Naive thymus-derived CD4-positive, alpha-beta T cell (primary cell): ENCODE measurements at places on chromosomes 11 and 22.

DNA sequence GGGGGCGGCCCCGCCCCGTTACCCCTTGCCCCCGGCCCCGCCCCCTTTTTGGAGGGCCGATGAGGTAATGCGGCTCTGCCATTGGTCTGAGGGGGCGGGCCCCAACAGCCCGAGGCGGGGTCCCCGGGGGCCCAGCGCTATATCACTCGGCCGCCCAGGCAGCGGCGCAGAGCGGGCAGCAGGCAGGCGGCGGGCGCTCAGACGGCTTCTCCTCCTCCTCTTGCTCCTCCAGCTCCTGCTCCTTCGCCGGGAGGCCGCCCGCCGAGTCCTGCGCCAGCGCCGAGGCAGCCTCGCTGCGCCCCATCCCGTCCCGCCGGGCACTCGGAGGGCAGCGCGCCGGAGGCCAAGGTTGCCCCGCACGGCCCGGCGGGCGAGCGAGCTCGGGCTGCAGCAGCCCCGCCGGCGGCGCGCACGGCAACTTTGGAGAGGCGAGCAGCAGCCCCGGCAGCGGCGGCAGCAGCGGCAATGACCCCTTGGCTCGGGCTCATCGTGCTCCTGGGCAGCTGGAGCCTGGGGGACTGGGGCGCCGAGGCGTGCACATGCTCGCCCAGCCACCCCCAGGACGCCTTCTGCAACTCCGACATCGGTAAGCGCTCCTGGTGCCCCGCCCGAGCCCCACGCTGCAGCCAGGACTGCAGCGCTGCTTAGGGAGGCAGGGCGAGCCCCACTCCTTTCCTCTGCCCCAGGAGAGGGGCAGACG, at the start of gene TIMP3:
Gene TIMP3 (plus strand): TSS at position 169 of the 700 bp plus-strand sequence. CDS start 297 bp downstream, at position 466.
- no peaks in the 10 kb centered on the region for H3K4me1 ChIP-seq
- DNase-seq: no peak
- no peak within 1 kb of the TSS for H3K4me3 ChIP-seq
- H3K27ac ChIP-seq: no peak within 1 kb of the TSS
- H3K36me3 ChIP-seq: no peaks in the 10 kb centered on the region

GRCh38 chr22:38081941-38082828, 1.8 kb downstream of the SLC16A8 start:
- no peak overlapping the region for H3K27ac ChIP-seq
- no peak for DNase-seq
- no peak overlapping the region for H3K4me3 ChIP-seq
- H3K4me1 ChIP-seq: peaks cover 9% of the 10 kb centered on the region

- H3K4me1 ChIP-seq: no peaks in the 10 kb centered on the region
- no peak overlapping the region for H3K27ac ChIP-seq
- H3K36me3 ChIP-seq: no peaks in the 10 kb centered on the region
- no peak overlapping the region for H3K4me3 ChIP-seq
Measured at GRCh38 chr22:43755011-43755410, 57.1 kb downstream of the EFCAB6 start.

DNA sequence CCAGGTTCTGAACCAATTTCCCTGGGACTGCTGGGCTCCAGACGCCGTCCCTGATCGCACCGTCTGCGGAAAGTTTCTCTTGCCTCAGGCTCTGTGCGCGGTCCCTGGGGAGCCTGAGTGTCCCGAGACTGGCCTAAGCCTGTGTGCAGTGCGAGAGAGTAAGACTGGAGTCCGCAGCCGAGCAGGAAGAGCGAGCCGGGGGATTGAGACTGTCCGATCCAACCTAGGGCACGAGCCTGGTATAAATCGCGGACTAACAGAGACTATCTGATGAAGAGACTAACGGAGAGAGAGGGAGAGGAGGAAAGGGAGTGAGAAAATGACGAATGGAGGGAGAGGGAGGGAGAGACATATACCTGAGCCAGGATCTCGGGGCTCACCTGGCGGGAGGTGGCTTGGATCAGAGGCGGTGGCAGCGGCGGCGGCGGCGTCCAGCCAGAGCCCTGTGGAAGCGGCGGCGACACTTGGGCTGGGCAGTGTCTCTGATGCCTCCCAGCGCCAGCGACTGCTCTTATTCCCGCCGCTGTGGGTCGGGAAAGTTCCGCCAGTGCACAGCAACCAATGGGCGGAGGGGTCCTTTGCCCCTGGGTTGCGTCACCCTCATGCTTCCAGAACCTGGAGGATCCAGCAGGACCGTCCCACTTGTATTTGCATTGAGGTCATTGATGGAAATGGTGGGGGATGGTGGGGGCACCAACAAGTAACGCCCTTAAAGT, at the start of gene CALCA:
Gene CALCA (minus strand): TSS at position 487 of the 716 bp plus-strand sequence. CDS start 1,159 bp downstream, outside the sequence.
- H3K4me1 ChIP-seq: peaks cover 11% of the 10 kb centered on the region
- H3K36me3 ChIP-seq: no peaks in the 10 kb centered on the region
- no peak for DNase-seq
- peak within 1 kb of the TSS; percentile 47 for H3K4me3 ChIP-seq
- H3K27ac ChIP-seq: no peak within 1 kb of the TSS

DNA sequence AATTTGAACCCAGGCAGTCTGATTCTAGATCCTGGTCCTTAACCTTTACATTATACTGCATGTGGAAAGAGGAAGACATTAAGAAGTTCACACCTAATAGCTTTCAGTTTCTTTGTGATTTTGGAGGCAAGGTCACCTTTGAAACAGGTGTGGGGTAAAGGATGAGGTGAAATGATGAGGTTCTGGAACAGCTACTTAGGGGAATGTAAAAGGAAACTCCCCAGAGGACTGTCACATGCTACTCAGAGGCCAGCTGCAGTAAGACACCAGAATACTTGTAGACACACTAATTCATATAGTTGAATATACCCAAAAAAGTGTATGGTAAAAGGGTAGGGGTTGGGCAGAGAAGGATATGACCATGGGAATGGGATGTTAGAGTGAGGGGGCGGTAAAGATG, 5.4 kb downstream of the APIP start:
- DNase-seq: no peak
- H3K36me3 ChIP-seq: no peaks in the 10 kb centered on the region
- peaks cover 9% of the 10 kb centered on the region for H3K4me1 ChIP-seq
- no peaks in the 10 kb centered on the region for H3K27me3 ChIP-seq
- H3K4me3 ChIP-seq: no peak overlapping the region

- H3K27ac ChIP-seq: no peak overlapping the region
- H3K4me3 ChIP-seq: no peak overlapping the region
- DNase-seq: no peak
- H3K4me1 ChIP-seq: no peaks in the 10 kb centered on the region
- no peaks in the 10 kb centered on the region for H3K36me3 ChIP-seq
Measured at GRCh38 chr11:112525270-112525669, 264.6 kb upstream of the PLET1 start.
